ENCODE measurements at places on chromosomes 16 and 17. TPM values are rescaled to one million over a fixed set of nuclear protein-coding genes. Genes with fewer than 3 reads are reported as not detected.

TBC1D28 gene
- polyA plus RNA-seq: not detected

ARL5C gene
- polyA plus RNA-seq: 0.71 TPM

GALK1 gene
- polyA plus RNA-seq: 22.6 TPM

CACNG4 gene
- polyA plus RNA-seq: 161 TPM

RNF112 gene
- 27.7 TPM for polyA plus RNA-seq

GAS7 gene
- 74.9 TPM for polyA plus RNA-seq

RASD1 gene
- 13.5 TPM for polyA plus RNA-seq

HNF1B gene
- polyA plus RNA-seq: 1.3 TPM

TNFAIP1 gene
- polyA plus RNA-seq: 54.7 TPM

BCL6B gene
- polyA plus RNA-seq: 5.6 TPM

SPATA22 gene
- polyA plus RNA-seq: 0.63 TPM

PLLP gene
- 37.6 TPM for polyA plus RNA-seq

TEX19 gene
- polyA plus RNA-seq: not detected

NOB1 gene
- 29.0 TPM for polyA plus RNA-seq

LDHD gene
- 8.1 TPM for polyA plus RNA-seq

KRTAP1-1 gene
- not detected for polyA plus RNA-seq

ASPHD1 gene
- polyA plus RNA-seq: 52.7 TPM

Measured in spinal cord (tissue), 10 donors.